Stimulated activated CD8-positive, alpha-beta memory T cell treated with anti-CD3 and anti-CD28 coated beads, Interleukin-4, amount 100 ng/mL, for 1 hour (primary cell): ENCODE measurements at places on chromosomes 1 and 21.

DNA sequence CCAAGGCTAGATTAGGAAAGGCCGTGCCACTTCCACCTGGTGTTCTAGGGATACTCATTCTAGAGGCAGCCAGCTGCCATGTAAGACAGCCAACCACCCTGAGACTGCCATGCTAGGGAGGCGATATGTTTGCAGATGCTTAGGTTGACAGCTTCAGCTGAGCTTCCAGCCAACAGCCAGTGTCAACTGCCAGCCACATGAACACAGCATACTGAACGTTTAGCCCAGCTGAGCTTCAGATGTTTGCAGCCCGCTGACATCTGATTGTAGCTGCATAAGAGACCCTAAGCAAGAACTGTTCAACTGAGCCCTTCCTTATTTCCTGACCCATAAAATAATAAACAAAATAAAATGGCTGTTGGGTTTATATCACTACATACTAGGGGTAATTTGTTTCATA lies 5.0 kb upstream of the KCNC4 start:
- no peak for DNase-seq

- DNase-seq: no peak
These were observed 24.0 kb upstream of the DENND1B start for GRCh38 chr1:197799271-197799670.

DNA sequence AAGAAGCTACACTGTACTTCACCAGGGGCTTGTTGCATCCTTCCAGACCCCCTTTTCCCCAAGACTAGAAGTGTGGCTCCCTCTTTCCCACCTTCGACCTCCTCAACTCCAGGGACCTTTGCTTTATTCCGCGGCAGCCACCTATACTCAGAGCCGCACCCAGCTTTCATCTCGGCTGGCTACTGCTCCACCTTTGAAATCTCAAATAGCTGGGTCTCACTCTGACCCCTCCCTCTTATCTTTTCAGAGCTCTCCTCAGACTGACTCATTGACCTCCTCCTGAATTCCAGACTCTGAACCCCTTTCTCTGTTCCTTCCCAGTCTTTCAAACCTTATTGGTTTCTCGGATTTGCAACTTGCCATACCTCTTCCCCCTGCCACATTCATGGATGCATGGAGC lies 144.7 kb upstream of the JUN start:
- DNase-seq: no peak

GRCh38 chr1:215883004-215883403 lies 315.9 kb downstream of the KCTD3 start:
- no peak for DNase-seq

- DNase-seq: no peak
These were observed 10.9 kb upstream of the CD101 start for GRCh38 chr1:116990612-116991151.

GRCh38 chr1:27343639-27344025 lies 1.8 kb downstream of the SYTL1 start:
- DNase-seq: no peak

DNA sequence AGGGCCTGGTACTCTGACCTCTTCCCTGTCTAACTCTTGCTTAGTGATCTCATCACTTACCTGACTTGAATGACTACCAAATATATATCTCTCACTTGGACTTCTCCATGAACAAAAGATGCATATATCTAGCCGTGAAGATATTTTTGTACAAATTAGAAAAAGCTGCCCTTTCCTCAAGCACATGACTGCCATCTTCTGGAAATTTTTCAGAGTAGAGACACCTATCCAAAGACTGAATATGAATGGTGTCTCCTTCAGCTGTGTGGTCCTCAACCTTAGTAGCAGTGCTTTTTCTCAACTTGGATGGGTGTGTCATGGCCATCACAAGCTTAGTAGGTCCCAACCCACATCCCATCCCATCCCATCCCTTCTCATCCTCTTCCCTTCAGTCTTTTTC lies 142.3 kb downstream of the DNM3 start:
- DNase-seq: no peak

GRCh38 chr1:234997896-234998741 lies 130.5 kb downstream of the TOMM20 start:
- no peak for DNase-seq

GRCh38 chr1:24954631-24955030 lies 24.6 kb upstream of the RUNX3 start:
- no peak for DNase-seq

DNA sequence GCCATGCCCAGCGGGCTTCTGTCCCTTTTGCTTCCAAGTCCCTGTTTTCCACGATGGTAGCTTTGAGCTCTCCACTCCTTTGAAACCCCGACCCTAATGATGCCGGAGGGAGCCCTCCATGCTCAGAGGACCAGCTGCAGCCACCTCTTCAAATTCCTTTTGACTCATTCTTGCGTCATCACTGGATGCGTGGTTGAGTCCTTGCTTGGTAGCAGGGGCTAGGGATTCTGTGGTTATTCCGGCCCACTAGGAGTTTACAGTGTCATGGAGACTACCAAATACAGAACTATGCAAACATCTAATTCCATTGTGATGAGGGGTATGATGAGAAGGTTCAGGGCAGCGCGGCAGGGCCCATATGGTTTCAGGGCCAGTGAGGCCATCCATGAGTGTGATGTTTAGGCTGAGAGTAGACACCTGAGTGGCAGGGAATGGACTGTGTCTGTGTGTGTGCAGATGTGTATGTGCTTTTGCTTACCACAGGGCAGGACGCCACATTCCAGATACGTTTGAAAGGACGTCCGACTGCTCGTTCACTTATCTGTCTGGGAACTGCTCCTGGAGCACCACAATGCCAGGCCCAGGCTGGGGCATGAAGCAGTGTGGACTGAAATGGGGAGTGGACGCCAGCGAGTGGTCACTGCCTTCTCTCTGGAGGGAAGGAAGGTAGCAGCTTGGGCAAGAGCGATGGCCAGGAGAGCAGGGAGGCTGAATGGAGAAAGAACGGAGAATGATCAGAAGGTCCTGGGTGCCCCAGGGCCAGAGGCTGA lies 30.4 kb upstream of the ZBTB21 start:
- no peak for DNase-seq

DNA sequence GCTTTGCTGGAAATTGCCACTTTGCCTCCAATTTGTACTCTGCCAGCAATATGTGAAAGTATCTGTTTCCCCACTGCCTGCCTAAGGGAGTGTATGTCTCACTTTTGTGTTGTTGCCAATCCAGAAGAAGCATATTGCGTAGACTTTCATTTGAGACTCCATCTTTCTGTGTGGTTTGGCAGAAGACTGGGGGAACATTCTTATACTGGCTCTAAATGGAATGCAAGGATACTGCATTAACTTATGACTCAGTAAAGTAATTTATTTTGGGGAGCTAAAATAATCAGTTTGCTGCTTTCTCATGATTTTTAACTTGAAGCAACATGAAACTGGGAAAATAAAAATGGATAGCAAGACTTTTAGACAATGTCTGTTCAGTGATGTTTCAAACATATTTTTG lies 107.7 kb upstream of the TMPRSS2 start:
- DNase-seq: no peak

DNA sequence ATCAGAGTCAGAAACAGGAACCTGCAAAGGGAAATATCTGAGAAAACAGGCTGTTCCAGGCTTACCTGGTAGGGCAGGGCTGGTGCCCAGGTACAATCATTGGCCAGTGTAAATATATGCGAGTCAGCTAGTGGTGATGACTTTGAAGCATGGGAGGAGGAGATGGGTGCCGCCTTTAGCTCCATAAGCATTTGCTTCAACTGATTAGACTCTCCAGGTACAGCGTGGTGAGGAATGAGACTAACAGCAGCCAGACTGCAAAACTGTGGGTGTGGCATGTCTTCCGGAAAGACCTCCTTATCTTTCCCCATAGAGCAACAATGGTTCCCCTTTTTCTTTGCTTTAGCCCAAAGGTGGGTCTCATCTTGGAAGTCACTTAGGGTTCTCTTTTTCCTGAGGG lies 137.2 kb downstream of the LRIG2 start:
- no peak for DNase-seq

GRCh38 chr1:31105646-31106045 lies 40.1 kb upstream of the PUM1 start:
- no peak for DNase-seq
